ENCODE measurements at places on chromosomes 4 and X. TPM values are rescaled to one million over a fixed set of nuclear protein-coding genes. Genes with fewer than 3 reads are reported as not detected.

DNA sequence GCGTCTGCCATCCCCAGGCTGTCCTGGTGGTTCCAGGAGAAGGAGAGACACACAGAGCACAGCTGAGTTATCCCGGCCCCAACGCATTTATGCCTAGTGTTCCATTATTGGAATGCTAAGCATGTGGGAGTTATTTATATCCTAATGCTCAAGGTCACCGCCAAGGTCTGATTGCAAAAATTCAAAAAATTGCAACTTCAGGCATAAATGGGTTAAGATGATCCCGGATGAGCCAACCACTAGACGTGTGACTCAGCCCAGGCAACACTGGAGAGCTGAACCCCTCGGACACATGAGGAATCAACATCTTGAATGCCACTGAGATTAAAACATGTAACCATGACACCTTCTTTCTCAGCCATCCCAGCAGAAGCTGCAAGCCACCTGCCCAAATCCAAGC, 3.8 kb upstream of the ZCCHC4 start:
- H3K27me3 ChIP-seq, result no peaks in the 10 kb centered on the region
- no peaks in the 10 kb centered on the region for H3K36me3 ChIP-seq
- peaks cover 8% of the 10 kb centered on the region for H3K4me1 ChIP-seq
- DNase-seq, result no peak

- H3K36me3 ChIP-seq, result no peaks in the 10 kb centered on the region
- H3K27ac ChIP-seq, result no peak overlapping the region
- peaks cover 23% of the 10 kb centered on the region for H3K4me1 ChIP-seq
Measured at GRCh38 chr4:41545238-41545637, 7.3 kb downstream of the LIMCH1 start.

GRCh38 chr4:147101678-147102077, 156.0 kb upstream of the TTC29 start:
- no peak for DNase-seq
- no peaks in the 10 kb centered on the region for H3K4me1 ChIP-seq
- no peaks in the 10 kb centered on the region for H3K27me3 ChIP-seq
- no peak overlapping the region for H3K27ac ChIP-seq

GRCh38 chr4:113003841-113004240, 45.6 kb upstream of the ANK2 start:
- H3K27ac ChIP-seq, result no peak overlapping the region
- no peaks in the 10 kb centered on the region for H3K36me3 ChIP-seq
- DNase-seq, result no peak
- no peak overlapping the region for H3K4me3 ChIP-seq
- H3K4me1 ChIP-seq, result no peaks in the 10 kb centered on the region

- no peak overlapping the region for H3K27ac ChIP-seq
- H3K36me3 ChIP-seq, result no peaks in the 10 kb centered on the region
- peaks cover 31% of the 10 kb centered on the region for H3K4me1 ChIP-seq
Measured at GRCh38 chr4:24594887-24595286, 10.5 kb upstream of the DHX15 start.

DNA sequence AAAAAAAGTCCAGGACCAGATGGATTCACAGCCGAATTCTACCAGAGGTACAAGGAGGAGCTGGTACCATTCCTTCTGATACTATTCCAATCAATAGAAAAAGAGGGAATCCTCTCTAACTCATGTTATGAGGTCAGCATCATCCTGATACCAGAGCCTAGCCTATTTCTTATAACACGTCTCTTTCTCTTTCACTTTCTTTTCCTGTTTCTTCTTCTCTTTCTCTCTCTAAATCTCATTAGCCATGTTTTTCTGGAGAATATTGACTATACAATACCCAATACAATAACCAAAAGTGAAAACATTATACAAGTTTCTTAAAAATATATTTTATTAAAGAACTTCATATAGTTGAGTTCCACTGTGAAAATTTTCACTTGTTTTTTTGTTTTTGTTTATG, 1154.9 kb upstream of the PCDH7 start:
- no peaks in the 10 kb centered on the region for H3K4me1 ChIP-seq
- H3K4me3 ChIP-seq, result no peak overlapping the region
- DNase-seq, result no peak
- no peaks in the 10 kb centered on the region for H3K27me3 ChIP-seq
- H3K27ac ChIP-seq, result no peak overlapping the region

DNA sequence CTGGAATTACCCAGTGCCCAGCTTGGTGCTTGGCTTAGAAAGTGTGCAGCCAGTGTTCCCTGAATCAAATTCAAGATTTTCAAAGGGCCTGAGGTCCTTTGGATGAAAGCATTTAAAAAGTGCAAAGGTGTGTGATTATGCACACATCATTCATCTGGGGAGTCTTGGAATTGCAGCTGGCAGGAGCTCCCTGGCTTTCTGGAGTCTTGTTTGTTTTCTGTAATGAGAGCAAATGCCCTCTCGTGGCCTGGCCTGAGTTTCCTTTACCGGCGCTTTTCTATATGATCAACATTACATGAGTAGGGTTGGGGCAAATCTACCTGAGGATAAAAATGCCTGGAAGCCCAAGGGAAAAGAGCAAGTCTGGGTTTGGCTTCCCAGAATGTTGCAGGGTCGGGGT, 24.6 kb upstream of the SORCS2 start:
- H3K27me3 ChIP-seq, result no peaks in the 10 kb centered on the region
- H3K36me3 ChIP-seq, result no peaks in the 10 kb centered on the region
- H3K4me1 ChIP-seq, result peaks cover under 1% of the 10 kb centered on the region

Gene CSAG2
- not detected for total RNA-seq

Gene CENPE
- 0.26 TPM for total RNA-seq

Gene PCDH11X
- total RNA-seq, result not detected

Measured in body of pancreas (tissue), 4 donors.